ENCODE measurements at places on chromosomes 13 and 19.
A peak's percentile ranks its signal among the peaks of the same experiment; 100 is the strongest.

DNA sequence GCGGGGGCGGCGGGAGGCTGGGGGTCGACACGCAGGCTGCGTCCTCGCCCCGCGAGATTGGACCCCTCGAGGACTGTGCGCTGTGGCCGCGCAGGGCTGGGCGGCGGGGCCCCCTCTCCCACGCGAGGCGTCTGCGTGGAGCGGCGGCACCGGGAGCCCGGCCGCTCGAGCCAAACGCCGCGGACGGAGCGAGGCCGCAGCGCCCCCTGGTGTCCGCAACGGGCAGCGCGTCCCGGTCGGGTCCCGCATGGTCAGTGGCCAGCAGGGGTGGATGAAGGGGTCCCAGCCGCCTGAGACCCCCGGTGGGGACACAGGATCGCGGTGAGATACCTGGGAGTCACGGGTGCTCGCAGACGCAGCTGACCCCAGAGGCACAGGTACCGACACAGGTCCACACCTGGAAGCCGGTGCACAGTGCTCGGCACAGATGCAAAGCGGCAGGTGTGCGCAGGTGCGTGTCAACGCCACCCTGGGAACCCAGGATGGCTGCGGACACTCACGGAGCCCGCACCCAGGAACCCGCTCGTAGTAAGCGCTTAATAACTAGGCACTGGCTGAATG lies 2.1 kb upstream of the CIRBP start:
- DNase-seq = no peak

DNA sequence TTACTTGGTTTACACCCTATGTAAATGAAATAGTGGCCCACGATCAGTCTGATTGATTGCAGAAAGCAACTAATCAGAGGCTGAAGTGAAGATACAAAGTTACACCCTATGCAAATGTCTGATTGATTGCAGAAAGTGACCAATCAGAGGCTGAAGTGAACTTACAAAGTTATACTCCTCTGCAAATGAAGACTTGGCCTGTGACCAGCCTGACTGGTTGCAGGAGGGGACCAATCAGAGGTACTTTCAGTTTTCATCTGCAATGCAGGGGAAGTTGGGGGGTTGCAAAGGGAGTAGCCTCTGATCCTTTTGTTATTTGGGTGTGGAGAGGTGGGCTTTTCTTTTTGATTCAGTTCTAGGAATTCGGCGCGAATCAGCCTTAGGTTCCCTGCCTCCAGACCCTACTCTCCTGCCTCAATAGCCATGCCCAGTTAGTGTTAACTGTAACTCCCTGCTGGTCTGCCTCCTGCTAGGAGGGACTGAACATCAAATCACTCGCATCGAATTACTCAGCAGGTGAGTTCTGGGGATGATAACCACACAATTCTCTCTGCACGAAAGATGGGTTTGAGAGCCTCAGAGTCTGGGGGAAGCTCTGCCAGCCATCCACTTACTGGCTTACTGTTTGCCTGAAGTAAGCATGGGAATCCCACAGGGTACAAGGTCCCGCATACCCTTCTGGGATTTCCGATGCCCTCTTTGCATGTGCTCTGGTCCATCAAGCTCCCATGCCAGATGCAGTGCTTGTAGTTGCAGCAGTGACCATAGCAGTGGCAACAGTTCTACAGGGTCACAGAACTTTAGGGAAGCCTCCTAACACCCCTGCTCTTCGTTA lies 7.5 kb downstream of the ARL11 start:
- no peak for DNase-seq

DNA sequence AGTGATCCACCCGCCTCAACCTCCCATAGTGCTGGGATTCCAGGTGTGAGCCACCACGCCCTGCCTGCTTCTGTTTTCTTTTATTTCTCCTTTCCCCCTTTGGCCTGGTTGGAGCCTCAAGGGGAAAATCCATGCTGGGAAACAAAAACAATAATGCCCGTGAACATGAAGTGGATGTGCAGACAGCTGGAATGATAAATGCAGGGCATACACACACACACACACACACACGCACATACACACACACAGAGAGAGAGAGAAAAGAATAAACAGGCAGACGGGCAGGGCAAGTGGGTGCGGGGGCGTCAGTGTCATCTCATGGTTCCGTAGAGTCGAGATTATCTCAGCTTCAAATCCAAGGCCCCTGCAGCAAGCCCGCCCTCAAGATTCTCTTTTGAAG lies 4.4 kb upstream of the PLEKHF1 start:
- DNase-seq = no peak

GRCh38 chr19:33603377-33603776 lies 18.4 kb upstream of the CHST8 start:
- peak; percentile 20 for DNase-seq

DNA sequence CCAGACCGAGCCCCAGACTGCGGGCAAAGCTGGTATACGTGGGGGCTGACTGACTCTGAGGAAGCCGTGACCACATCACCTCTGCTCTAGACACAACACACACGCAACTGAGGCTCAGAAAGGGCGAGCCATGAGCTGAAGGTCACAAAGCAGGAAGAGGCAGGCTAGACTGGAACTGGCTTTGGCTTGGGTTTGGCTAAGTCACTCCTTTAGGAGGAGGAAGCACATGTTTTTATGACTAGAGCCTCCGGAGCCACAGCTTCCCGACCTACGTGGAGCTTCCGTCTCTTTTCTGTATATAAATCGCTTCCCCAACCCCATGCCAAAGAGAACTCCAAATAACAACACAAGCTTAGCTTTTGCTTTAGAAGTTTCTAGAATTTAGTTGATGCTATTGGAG lies 48.0 kb downstream of the RFX2 start:
- DNase-seq = no peak

DNA sequence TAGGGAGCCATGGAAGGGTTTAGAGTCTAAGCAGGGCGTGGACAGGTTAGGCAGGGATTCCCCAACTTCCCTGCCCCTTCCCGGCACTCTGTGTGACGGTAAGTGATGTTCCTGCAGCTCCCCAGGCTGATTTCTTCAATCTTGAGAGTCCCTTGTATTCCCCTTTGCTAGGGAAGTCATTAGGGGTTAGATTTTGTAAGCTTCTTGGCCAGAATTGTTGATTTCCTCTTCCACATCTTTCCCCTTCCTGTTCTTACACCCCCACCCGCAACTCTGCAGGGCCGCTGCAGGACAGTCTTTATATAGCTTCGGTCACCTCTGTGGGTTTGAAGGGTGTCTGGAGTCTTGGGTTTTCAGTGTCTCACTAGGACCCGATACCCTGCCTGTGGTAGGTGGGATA lies 10.6 kb upstream of the ADGRE1 start:
- no peak for DNase-seq

DNA sequence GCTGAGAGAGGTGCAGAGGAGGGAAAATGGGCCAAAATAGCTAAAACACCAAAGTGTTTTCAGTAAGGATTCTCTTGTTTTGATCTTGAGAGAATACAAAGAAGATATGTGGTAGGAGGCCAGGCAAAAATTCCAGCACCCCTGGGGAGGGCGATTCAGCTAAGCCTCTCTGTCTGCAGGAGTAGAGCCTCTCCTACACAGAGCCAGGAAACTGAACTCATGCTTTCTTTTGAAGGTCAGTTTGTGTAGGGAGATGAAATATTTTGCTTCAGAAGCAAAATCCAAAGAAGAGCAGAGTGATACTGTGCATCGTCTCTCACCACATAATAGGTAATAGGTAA lies 565.0 kb downstream of the FGF9 start:
- DNase-seq = no peak

DNA sequence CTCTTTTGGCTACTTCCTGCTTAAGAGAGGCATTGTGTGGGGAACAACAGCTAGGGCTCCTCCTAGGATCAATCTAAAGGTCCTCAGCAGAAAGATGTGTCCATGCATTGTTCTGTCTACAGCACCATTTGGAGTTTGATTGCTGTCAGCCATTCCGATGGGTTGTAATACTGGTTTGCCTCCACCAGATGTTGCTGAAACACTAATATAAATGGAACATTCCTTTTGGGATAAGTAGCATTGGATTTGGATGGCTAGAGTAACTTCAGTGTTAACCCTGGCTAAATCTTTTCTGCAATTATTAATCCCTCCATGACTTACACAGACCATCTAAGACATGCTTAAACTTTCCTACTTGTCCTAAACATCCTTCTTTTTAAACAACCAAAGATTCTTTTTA lies 104.2 kb downstream of the TDRD3 start:
- no peak for DNase-seq

DNA sequence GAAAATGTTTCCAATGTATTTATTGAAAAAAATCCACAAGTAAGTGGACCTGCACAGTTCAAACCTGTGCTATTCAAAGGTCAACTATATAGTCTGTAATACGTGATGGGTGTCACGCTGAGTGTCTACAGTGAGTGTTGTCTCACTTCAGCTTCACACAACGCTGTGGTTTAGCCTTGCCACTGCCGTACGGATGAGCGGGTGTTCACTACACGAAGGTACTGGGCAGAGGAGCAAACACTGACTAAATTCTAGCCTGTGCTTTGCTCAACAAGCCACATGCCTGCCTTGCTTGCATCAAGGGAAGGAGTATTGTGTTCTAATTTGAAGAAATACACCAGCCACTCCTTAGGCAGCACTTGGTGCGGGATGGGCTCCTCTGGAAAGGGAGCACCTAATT lies 3.4 kb upstream of the FFAR3 start:
- no peak for DNase-seq

DNA sequence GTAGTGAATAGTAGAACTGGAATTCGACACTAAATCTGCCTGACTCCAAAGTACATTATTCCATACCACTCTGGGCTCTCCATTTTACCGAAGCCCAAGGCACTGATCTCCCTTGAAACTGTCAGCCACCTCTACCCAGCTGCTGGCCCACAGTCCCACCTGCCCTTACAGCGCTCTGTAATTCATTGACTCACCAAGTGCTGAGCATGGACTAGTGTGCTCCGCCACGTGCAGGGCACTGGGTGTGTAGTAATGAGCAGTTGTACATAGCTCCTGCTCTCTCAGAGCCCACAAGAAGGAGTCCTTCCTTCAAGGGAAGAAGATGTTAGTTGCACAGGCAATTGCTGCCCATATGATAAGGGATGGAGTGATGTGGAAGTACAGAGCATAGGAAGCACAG lies 76.6 kb upstream of the SIAH3 start:
- DNase-seq = no peak

DNA sequence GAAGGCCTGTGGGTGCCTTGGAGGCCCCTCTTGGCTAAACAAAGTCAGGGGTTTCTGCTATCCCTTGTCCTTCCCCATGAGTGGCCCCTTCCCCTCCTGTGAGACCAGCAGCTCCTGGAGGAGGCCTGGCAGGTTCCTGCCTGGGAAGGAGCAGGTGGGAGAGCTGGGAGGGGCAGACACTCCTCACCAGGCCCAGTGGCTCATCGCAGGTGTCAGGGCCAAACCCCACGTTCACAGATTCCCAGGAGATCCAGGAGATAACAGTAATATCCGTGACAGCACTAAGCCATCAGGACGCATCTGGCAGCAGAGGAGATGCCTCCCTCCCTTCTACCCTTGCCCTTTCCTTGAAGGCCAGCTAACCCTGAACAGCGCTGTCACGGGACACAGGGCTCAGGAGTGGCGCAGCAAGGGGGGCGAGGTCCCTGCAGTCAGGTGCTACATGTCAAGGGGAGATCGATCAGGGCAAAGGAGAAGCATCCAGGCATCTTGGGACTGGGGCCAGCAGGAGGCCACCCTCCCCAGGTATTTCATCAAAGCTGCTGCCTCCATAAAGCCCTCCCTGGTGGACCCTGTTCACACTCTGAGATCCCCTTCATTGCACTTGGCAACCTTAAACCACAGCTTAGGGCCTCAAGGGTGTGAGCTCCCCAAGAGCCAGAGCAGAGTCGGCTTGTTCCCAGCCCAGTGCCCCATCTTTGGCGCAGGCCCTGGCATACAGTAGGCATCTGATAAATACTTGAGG lies 4.8 kb downstream of the CEBPA start:
- no peak for DNase-seq

DNA sequence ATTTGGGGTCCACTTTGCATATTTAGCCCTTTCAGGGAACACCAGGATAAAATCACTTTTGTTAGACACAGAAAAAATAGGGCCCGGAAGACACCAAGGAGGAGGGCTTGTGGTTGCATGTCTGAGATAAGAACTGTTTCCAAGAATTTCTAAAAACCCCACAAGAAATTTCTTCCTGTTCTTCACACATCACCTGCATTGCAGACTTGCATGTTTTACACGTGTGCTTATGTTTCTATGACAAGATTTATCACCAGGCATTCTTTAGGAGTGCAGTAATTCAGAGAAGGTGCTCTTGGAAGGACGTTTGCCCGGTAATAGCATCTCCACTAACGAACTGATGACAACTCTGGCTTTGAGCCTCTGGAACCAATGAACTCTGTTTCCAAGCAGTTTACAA lies 7.1 kb upstream of the ACTL9 start:
- no peak for DNase-seq

DNA sequence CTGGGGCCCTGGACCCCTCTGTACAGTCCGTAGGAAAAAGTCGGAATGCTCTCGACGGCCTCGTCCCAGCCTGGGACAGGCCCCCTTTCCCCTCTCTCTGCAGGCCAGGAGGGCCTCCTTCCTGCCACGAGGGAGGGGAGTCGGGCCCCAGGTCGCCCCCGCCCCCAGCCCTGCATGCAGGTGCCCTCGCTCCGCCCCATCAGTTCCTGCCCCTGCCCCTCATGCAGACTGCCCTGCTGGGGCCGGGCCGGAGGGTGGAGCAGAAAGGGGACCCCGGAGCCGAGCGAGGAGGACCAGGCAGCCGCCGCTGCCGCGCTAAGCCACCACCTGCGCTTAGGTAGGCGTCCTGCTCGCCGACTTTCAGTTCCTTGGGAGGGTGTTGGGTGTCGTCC lies 7.3 kb downstream of the LYL1 start:
- no peak for DNase-seq

DNA sequence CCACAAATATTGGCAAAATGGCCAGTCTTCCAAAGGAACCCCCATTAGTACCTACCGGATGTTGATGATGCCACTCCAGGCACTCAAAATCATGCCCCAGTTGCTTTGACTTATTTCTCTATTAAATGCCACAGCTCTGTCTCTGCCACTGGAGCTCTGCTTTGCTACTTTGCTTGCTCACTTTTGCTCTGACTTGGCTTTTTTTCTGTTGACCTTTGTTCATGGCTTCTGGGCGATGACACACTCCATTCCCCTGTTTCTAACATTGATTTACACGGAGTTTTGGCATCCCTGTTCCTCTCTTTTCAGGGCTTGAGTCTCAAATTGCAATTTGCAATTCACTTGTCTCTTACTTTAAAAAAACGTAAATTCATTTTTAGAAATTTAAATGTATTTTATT lies 217.1 kb upstream of the SPRY2 start:
- DNase-seq = no peak

GRCh38 chr19:30488191-30488590 lies 116.0 kb downstream of the ZNF536 start:
- no peak for DNase-seq

DNA sequence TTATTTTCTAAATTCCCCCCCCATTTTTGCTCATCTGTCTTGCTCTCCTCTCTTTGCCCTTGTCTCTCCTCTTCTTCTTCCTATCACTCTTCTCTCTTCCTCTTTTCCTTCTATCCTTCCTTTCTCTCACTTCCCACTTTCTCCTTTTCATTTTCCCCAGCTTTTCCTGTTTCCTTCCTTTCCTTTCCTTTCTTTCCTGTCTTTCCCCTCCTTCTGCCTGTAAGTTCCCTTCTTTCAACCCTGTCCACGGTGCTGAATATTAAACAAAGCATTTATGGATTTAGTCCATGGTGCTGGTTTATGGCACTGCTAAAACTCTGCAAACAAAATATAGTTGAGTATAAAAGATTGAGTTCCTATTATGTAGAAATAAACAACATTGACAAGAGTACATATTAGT lies 27.6 kb downstream of the SCEL start:
- DNase-seq = no peak

- no peak for DNase-seq
Observed at GRCh38 chr19:1325568-1326294, 40.1 kb downstream of the EFNA2 start.

- DNase-seq = no peak
Observed at GRCh38 chr13:26300140-26300539, 46.2 kb downstream of the CDK8 start.

GRCh38 chr19:54470991-54471782 lies 1.9 kb downstream of the CDC42EP5 start:
- DNase-seq = no peak
